Ammon's horn (tissue), 1 donor: ENCODE measurements at places on chromosomes 3 and 15.

- no peak for DNase-seq
Measured at GRCh38 chr15:97840501-97840900, 120.0 kb upstream of the ARRDC4 start.

DNA sequence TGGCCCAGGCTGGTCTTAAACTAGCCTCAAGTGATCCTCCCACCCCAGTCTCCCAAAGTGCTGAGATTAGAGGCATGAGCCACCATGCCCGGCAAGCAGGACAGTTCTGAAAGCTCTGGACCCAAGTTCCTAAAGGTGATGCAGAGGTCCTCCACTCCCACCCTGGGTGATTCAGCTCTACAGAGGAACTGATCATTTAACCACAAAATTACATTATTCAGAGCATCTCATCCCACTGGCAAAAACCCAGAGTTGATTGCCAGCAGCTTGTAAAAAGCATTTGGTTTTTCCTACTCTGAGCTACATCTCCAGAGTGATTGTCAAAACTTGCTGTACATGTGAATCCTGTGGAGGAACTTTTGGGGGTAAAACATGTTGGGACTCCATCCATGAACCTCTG, 60.2 kb downstream of the SLTM start:
- no peak for DNase-seq

DNA sequence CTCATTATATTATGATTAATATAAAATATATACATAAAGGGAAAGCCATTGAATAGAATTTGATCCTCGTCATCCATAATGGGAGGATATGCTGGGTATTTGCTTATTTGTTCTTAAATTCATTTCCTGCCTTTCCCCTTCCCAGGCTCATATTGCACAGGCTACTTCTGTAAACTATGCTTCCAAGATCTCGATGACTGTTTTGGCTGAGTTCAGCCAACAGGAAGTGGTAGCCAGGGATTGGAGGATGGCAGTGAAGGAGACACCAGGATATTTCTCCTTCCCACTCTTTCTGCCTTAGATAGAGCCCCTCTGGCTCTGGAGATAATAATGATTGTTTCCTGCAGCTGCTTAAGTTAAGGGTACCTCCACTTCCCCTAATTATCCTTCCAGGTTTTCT, 44.3 kb upstream of the DYNC1LI1 start:
- DNase-seq = no peak

DNA sequence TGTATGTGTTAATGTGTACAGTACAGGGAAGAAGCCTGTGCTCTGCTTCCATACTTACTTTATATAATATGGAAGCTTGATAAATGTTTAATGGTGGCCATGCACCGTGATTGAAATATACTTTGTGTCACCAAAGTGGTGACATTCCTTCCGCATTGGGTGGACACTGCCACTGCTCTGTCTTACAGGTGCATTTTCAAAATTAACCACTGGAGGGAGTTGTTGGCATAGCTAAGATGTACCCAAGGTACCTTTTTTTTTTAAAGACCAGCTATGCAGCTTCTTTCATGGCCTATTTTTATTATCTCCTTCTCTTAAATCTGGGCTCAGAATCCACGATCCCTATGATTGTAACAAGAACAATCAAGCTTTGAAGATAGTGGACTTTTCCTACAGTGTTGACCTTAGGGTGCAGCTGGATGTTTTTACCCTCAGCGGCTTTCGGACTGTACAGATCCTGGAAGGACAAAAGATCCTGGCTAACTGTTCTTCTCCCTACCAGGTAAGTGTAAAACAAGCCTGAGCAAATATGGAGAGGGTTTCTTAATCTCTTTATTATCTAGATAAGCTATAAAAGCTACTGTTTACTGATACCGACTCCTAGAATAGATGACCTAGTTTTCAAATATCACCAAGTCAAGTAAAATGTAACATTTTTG, 21.6 kb upstream of the PAK6 start:
- peak; percentile 75 for DNase-seq

- DNase-seq = no peak
Measured at GRCh38 chr3:15903759-15904720, 106.3 kb upstream of the ANKRD28 start.

- DNase-seq = no peak
Measured at GRCh38 chr3:12336099-12336498, 47.2 kb downstream of the PPARG start.

GRCh38 chr3:147616998-147617619, 207.9 kb downstream of the ZIC1 start:
- peak; percentile 16 for DNase-seq

DNA sequence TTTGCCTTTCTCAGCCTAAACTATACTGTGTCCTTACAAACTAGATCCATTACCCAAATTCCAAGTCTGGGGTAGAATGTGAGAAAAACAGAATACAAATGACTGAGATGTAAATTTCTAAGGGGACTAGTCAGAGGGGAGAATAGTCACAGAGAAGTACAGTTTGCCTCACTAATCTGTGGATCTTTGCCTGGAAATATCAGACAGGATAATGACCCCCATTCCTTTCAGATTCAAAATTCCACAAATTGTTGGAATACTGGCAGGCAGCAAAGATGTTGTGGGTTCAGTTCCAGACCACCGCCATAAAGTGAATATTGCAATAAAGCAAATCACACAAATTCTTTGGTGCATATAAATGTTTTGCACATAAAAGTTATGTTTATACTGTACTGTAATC, 762.8 kb upstream of the NR2F2 start:
- no peak for DNase-seq

GRCh38 chr3:105764378-105765307, 104.2 kb downstream of the CBLB start:
- DNase-seq = no peak

GRCh38 chr3:181609030-181609767, 102.5 kb upstream of the SOX2 start:
- no peak for DNase-seq

DNA sequence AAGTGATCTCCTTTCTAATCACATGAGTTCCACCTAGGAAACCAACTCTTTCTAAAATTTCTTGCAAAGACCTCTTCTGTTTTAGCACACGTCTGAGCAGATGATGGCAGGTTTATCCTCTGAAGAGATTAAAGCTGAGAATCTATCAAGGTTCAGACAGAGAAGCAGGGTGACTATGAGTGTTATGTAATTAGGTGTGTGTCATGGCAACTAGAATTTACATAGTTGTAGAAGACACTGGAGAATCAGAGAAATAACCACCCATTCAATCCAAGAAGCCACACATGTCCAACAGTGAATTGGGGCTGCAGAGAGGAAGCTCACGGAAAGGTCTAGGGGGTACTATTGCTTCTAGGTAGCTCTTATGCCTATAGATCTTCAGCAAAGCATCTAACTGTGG, 600.5 kb downstream of the PYDC2 start:
- no peak for DNase-seq

DNA sequence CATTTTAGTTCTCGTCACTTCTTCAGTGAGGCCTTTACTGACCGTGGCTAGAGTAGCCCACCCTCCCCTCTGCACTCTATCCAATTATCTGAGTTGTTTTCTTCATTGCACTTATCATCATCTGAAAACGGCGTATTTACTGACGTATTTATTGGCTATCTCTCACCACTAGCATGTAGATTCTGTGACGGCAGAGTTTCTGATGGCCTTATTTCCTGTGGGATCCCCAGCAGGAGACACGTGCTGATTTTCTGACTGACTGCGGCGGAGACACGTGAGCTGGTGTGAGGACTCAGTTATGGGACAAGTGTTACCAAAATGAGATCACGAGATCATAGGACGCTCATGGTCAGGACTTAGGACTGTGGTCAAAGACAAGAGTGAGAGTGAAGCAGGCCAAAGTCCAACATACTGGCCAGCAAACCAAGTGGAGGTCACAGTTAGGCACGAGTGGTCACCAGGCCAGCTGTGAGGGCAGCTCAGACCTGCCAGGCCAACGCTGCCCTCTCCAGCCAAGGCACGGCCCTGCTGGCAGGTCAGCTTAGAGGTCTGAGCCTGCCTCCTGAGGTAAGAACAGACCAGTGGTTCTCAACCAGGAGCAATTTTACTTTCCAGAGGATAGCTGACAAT, 50.6 kb upstream of the BNIP2 start:
- no peak for DNase-seq

GRCh38 chr15:63069616-63070090, 27.1 kb downstream of the TPM1 start:
- DNase-seq = no peak

DNA sequence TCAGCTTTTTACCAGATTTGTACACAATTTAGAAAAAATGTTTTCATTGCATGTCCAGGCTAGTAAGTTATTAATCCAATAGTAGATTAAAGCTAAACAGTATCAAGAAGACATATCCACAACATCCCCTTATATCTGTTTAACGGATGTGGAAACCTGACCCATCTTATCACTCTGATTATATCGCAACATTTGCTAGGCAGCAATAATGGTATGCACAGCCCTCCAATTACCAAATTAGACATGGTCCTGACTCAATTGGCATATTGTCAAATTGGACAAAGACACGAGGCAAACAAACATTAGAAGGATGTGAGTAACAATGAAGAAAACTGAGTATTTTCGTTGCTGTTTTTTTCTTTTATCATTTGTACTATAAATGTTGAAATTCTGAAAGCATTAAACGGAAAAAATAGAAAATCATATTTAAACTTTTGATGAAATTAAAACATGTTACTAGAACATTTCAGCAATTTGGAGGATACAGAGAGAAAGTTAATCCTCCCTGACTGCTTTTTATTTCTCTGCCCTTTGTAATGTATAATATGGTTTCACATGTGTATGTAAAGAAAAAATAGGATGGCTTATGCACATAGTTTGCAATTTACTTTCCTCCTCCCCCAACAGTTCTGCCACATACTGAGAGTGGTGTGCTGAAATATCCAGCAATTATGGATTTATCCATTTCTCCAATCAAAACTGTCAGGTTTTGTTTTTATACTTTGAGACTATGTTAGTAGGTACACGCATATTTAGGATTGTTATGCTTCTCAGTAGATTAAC, 633.7 kb downstream of the ZIC1 start:
- DNase-seq = no peak

- no peak for DNase-seq
Measured at GRCh38 chr3:149307435-149307783, 26.0 kb downstream of the TM4SF18 start.

DNA sequence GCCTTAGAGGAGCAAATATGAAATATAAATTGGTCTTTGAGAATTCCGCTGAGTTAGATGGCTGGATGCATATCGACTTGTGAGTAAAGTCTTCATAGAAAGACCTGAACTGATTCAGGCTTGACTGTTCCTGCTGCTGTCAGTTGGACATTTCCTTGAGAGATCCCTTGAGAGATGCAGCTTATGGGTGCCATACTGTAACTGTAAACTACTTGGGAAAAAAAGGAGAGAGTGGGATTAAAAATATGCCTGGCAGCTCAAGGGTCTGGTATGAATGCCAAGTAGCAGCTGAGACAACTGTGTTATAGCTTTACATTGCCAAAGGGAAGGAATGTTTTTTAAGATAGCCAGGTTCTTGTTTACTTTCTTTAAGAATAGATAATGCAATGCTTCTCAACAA, 926.6 kb downstream of the EPHA3 start:
- DNase-seq = no peak

DNA sequence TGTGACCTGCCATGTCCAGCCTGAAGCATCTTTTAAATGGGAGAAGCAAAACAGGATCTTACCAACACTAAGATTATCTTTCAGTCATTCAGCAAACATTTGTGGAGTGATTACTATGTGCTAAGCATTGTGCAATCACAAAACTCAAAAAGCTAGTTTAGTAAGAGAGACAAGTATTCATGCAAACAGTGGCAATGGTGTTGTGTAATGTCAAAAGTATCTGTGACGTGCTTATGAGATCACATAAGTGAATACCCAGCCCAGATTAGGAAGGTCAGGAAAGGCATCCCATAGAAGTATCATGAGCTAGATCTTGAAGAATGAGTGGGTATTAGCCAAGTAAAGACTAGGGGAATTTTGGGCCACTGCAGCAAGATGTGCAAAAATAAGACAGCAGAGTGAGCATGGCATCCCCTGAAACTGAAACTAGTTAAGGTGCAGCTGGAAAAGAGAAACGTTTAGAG, 32.1 kb downstream of the SEC62 start:
- no peak for DNase-seq

GRCh38 chr3:148335612-148336011, 362.1 kb upstream of the AGTR1 start:
- DNase-seq = no peak

- DNase-seq = peak; percentile 8
Measured at GRCh38 chr3:177284383-177284881, 87.2 kb upstream of the TBL1XR1 start.

DNA sequence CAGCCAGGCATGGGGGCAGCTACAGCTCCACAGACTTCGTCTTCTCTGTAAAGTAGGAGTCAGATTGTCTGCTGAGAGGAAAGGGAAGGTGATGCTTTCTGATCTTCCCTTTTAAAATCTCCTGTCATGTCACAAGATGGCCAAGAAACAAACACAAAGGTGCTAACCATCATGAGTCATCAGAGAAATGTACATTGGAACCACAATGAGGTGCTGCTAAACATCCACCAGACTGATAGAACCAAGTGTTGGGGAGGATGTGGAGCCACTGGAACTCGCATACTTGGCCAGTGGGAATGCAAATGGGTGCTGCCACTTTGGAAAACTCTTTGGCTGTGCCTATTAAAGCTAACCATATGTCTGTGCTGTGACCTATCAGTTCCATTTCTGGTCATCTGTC, 268.8 kb downstream of the SLCO3A1 start:
- no peak for DNase-seq

GRCh38 chr3:81958972-81959640, 197.7 kb upstream of the GBE1 start:
- no peak for DNase-seq

DNA sequence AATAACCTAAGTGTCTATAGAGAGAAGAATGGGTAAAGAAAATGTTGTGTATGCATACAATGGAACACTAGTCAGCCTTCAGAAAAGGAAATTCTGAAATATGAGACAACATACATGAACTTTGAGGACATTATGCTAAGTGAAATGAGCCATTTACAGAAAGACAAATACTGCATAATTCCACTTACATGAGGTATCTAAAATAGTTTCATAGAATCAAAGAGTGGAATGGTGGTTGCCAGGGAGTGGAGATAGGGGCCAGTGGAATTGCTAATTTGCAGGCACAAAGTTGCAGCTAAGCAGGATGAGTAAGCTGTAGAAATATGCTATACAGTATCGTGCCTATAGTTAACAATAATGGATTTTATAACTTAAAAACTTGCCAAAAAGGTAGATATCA, 779.6 kb upstream of the ARPP21 start:
- DNase-seq = no peak

DNA sequence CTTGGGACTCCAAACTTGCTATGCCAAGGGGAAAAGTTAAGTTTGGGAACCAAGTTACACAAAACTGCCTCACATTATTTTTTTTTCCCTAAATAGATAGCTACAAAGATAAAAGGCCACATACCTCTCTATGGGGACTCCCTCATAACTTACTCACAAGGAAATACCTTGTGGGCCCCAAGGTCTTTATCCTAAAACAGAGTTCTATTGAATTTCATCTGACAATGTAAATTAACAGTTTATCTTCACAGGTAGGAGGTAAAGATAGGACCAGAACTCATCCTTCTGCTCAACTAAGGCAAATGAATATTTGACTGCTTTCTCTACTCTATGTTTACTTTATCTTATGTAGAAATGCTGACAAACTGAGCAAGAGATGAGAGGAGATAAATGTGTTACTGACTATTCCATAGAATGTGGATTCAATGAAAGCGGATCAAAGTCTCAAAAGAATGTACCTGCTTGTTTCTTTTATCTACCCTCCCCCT, 1278.0 kb downstream of the OTOL1 start:
- DNase-seq = no peak
